Activated naive CD4-positive, alpha-beta T cell (primary cell): ENCODE measurements at places on chromosomes 7 and 10.

- no peak for DNase-seq
Measured at GRCh38 chr10:28545967-28546644, 13.2 kb downstream of the WAC start.

DNA sequence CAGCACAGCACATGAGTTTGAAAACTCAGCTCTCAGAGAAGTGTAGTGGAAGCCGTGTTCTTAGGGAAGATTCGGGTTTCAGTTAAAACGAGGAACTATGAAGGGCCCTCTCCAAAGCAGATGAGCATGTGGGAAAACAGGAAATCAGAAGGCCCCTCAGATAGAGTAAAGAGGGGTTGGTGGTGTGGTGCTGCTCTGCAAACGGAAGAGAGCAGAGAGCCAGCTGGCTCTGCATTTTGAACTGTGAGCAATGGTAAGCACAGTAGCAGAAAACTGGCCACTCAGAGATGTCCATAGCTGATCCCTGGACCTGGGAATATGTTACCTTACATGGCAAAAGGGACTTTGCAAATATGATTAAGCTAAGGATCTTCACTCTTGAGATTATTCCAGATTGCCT is 27.9 kb upstream of the CUL1 start:
- no peak for DNase-seq

- peak; percentile 58 for DNase-seq
Measured at GRCh38 chr10:100998183-100998990, 1.2 kb upstream of the LZTS2 start.

DNA sequence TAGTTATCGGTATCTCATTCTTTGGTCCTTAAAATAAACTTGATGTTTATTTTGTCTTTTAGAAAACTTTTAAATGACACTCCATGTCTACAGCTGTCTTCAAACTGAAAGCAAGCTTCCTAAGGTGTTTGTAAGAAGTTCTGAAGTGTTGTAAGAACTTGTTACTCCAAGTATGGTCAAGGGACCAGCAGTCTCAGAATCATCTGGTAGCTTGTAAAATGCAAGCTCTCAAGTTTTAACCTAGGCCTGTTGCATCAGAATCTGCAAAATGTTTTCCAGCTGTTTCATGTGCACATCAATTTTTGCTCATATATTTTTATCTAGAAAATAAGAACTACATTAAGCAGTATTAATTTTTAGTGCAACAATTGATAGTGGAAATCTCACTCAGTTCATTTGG is 104.1 kb downstream of the THSD7A start:
- DNase-seq: no peak

GRCh38 chr10:7248585-7249164 is 162.2 kb downstream of the SFMBT2 start:
- no peak for DNase-seq

GRCh38 chr7:40230101-40230500 is 95.3 kb downstream of the SUGCT start:
- DNase-seq: no peak

DNA sequence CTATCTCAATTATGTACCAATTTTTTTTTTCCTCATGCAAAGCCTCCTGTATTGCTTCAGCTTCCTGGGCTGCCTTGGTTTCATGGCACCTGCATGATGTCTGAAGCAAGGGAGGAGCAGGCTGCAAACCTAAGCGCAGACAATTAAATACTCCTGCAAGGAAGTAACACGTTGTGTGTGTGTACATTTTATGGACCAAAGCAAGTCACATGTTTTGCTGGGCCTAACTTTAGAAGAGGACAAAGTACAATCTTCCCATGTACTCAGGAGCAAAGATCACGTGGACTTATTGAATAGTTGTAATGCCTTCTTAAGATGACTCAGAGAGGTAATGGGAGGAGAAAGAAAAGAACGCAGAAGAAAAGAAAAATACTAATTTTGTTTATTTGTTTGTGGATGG is 944.0 kb upstream of the C7orf33 start:
- no peak for DNase-seq

DNA sequence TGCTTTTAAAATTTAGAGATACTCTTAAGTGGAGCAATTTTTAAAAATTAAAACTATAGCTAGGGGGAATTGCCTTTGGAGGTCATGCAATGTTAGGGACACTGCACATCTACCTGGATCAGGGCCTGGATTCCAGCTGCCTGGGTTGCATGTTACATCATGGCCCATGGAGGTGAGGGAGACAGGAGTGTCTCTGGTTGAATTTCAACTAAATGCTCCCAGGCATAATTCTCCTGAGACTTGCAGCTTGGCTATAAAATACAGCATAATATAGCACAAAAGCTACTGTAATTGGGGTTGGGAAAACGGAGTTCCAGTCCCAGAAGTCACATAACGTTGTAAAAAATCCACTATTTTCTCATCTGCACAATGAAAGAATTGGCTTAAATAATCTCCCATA is 782.5 kb downstream of the LRMDA start:
- DNase-seq: no peak

DNA sequence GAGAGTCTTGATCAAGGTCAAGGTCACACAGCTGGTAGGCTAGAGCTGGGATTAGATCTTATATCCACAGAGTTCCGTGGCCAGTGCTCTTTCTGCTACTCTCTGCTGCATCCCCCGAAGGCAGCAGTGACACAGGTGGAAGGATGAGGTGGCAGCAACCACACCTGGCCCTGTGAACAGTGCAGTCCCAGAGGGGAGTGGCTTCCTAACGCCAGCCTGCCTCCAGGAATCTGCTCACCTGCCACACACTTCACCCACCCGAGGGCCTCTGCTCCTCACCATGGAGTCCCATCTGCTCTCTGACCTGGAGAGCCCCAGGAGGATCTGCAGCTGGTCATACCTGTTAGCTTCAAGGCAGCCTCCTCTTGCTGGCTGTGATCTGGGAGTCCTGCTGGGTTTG is 484.2 kb downstream of the PLXNA4 start:
- no peak for DNase-seq

- no peak for DNase-seq
Measured at GRCh38 chr10:50607356-50607925, 16.3 kb downstream of the SGMS1 start.

DNA sequence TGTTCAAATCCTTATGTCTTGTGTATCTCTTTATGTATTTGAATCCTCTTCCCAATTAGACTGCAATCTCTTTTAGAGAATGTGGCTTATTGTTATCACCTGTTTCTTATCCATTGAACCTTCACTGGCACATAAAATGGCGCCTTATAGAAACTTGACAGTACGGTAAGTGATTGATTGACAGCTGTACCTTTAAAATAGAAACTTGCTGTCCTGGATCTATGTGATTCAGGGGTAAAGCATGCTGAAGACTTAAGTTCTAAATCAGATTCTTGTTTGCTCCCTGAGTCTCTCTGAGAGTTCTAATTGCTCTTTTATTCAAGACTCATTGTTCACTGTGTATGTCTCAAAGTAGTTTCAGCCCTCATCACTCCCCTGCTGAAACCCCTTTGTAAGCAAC is 91.3 kb downstream of the CACNB2 start:
- DNase-seq: no peak

DNA sequence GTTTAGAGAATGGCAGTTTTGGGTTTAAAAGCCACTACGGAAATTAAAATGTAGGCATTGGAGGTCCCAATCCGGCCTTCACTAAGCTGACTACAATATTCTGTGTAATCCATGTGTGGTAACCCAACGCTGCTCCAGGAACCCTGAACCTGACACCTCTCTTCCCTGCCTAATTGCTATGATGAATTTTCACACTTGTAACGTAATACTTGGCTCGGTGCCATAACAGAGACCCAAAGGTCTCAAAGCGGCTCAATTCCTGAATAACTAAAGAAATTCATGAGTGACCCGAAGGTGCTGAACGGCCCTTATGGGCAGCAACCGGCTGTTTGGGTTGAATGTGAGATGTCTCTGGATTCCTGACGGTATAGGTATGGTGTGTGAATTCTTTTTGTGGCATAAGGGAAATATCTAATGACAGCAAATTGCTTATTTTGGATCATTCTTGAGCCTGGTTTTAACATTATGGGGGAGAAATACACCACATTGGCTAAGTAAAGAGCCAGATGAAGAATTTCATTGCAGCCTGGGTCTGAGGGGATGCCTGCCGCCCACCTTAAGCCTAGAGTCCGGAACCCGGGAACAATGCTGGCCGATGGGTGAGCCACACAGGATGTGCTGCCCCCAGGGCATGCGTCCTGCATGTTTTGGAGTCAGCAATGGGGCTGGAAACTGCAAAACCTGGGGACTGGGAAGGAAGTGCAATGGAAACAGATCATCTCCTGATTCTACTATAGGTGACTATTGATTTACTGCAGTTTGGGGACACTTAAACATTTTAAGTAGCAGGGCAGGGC is 69.7 kb upstream of the FZD8 start:
- no peak for DNase-seq

DNA sequence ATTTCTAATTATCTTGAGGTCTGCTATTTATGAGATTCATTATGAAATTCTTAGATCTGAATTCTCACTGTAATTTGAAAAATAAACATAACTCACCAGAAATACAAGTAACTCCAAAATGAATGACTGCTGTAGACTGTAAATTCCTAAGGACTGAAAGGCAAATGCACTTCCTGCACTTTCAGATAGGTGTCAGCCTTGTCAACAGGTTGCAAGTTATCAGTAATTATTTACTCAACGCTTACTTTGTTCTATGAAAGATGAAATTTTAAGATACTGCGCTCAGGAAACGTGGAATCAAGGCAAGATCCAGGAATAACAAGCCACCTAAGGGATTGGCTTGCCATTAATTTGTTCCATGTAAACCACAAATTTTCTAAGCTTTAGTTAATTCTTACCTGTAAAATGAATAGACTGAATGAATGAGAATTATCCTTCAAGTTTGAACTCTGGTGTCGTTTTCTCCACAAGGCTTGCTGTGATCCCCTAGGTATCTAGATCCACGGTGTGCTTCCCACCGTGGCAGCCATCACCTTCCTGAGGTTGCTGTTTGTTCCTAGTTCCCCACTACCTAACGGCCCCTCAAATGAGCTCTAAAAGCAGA is 12.6 kb downstream of the DHX32 start:
- DNase-seq: no peak

DNA sequence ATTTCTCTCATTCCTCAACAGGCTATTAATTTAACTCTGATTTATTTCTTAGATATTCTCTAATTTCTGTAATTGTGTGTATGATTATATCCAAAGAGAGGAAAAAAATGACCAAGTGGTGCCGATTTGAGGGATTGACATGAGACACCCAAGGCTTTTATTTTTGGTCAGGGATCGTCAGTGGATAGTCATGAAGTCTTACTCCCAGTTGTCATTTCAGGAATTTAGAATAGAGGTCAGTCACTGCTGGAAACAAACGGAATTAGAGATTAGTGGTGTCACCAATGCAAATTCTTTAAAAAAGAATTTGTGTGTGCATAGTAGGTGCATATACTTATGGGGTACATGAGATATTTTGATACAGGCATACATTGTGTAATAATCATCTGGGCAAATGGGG is 26.8 kb upstream of the AGR3 start:
- no peak for DNase-seq

GRCh38 chr7:64884913-64885370 is 18.1 kb upstream of the ZNF273 start:
- DNase-seq: no peak

GRCh38 chr7:131501930-131502685 is 54.3 kb downstream of the PODXL start:
- no peak for DNase-seq

- no peak for DNase-seq
Measured at GRCh38 chr7:71442492-71443190, 310.7 kb downstream of the GALNT17 start.

- no peak for DNase-seq
Measured at GRCh38 chr7:91114232-91114631, 150.0 kb upstream of the FZD1 start.

DNA sequence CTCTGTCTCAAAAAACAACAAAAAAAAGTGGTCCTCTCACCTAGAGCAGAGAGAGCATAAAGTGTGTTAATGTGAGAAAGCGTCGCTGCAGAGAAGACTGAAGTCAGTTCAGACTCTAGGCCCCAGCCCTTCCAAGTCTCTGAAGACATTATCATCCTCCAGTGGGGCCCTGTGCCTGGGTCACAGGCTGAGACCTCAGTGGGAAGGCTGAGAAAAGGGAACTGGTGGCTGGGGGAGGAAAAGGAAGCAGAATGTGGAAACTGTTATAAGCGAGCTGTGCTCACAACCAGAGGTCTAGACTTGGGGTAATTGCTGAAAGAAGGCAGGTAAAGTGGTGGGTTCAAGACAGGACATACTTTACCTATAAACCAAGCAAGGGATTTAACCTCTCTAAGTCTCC is 4.9 kb upstream of the RRP12 start:
- DNase-seq: no peak

DNA sequence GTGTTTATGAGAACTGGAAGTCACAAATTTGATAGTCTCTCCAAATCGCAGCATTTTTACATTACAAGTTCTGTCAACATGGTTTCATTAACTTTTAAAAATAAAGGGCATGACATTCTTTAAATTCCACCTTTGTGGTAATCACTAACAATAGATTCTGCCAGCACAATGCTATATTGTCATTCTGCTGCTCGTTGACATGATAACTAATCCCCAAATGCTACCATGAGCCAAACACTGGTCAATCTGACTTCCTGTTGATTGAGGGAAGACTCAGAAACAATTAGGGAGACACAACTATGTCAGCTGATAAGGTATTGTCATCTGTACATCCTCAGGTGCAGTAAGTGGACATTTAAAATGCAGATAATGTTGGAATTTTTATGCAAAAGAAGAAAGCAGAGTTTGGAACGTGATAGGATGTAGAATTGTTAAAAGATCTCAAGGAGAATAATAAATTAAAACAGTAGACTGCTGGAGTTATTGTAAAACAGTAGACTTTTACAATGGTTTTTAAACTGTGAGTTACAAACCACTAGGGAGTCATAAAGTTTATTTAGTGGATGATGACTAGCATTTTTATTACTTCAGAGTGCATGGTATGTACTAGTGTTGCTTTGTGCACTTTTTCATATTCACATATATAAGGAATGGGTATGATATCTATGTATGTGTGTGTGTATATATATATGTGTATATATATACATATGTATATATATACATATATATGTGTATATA is 126.4 kb upstream of the DKK1 start:
- DNase-seq: no peak

- peak; percentile 77 for DNase-seq
Measured at GRCh38 chr7:107167483-107168232, 1.1 kb upstream of the HBP1 start.

- DNase-seq: no peak
Measured at GRCh38 chr10:33334153-33334804, at the start of gene NRP1. Gene NRP1, minus strand, starts transcription at chr10:33334667. Its CDS starts 285 bp downstream, at chr10:33334382.

GRCh38 chr10:88728107-88728763 is 22.2 kb downstream of the LIPK start:
- no peak for DNase-seq

DNA sequence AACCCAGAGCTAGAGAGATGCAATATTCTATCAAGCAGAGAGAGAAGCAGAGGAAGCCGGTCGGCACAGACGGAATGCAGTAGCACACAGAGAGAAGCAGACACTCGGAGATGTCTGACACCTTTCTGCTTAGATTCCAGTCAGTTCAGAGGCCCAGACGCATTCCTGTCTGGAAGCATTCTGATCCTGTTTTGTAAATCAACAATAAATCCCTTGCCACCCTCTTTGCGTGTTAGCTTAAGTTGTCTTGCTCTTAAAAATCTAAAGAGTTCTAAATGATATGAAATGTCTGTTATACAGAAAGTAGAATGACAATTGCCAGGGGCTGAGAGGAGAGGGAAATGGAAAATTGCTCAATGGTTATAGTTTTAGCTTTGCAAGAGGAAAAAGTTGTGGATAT is 27.4 kb upstream of the ATRNL1 start:
- DNase-seq: no peak

GRCh38 chr7:15685358-15686294 is 857 bp downstream of the MEOX2 start:
- no peak for DNase-seq

- DNase-seq: no peak
Measured at GRCh38 chr7:158786898-158787297, 42.4 kb downstream of the ESYT2 start.

- no peak for DNase-seq
Measured at GRCh38 chr7:148849393-148850098, 34.5 kb downstream of the EZH2 start.
